ENCODE measurements at places on chromosomes 3 and 15.
A peak's percentile ranks its signal among the peaks of the same experiment; 100 is the strongest.

DNA sequence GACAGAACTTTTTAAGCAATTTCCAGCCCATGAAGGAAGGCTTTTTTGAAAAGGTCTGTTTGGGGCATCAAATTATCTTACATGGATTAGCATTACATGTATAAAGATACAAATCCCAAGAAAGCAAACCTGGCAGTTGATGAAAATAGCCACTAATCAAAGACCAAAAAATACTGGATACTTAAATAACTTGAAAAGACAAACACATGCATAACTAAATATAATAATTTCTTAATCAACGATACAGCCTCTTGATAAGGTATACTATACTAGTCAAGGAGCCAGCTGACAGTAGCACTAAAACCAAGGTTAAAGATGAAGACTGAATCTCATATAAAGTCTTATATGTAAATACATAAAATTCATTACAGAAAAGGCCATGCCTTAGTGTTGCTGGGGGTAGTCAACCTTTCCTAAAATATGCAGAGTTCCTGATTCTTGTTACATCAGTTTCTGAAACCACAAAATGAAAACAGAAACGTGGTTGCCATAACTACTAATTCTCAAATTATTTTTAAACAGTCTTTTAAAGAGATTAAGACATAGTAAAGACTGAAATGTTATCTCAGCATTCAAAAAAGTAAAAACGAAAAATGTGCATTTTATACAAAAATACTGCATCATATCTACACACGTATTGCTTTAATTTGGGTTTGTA, 2.0 kb downstream of the ANKRD28 start:
- no peak for DNase-seq

- DNase-seq: peak; percentile 60
These were observed 69.0 kb downstream of the RAB7A start for GRCh38 chr3:128794770-128795649.

GRCh38 chr15:82875411-82876003, 66.1 kb downstream of the WHAMM start:
- no peak for DNase-seq

DNA sequence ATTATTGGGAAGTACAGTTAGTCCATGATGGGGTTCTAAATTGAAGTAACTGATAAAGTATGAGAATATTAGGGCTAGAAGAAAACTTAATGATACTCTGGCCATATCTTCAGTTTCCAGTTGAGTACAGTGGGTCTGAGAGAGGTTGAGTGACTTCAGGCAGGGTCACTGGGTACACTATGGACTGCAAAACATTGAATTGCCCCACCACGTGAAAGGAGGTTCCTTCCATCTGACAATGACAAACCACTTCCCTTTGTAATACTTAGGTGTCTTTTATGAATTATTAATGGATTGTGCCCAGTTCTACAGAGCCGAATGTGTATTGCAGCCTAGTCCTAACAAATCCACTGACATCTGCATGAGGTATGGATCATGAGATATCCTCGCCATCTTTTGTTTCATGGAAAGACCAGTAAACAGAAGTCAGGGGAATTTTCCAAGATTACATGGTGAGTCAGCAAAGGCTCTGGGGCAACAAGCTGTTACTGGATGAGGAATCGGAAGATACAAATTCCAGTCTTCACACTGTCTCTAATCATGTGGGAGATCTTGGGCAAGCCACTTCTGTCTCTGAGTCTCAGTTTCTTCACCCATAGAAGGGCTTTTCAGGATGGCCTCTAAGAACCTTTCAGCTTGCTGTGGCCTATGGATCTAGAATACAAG, 66.5 kb upstream of the BCL6 start:
- no peak for DNase-seq

DNA sequence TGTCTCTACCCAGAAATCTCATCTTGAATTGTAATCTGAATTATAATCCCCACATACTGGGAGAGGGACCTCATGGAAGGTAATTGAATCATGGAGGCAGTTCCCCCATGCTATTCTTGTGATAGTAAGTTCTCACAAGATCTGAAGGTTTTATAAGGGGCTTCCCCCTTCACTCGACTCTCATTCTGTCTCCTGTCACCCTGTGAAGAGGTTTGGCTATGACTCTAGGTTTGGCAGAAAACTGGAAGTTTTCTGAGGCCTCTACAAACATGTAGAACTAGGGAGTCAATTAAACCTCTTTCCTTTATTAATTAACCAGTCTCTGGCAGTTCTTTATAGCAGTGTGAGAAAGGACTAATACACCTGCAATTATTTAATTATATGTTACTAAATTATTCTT, 125.2 kb upstream of the TGFBR2 start:
- DNase-seq: no peak

- DNase-seq: no peak
These were observed 632.7 kb downstream of the NTRK3 start for GRCh38 chr15:87623832-87624231.

- DNase-seq: no peak
These were observed 184.9 kb downstream of the MINAR1 start for GRCh38 chr15:79617071-79617470.

- DNase-seq: no peak
These were observed 110.2 kb downstream of the RBPMS2 start for GRCh38 chr15:64665179-64665578.

GRCh38 chr3:145953316-145953715, 207.7 kb downstream of the PLOD2 start:
- no peak for DNase-seq

All from NCI-H526 treated with DMSO at 0.1 percent for 48 hours (cell line).